Activated CD4-positive, CD25-positive, alpha-beta regulatory T cell treated with anti-CD3 and anti-CD28 coated beads, Interleukin-2, amount 50 U/mL, for 72 hours (primary cell): ENCODE measurements at places on chromosomes 16 and 17.

DNA sequence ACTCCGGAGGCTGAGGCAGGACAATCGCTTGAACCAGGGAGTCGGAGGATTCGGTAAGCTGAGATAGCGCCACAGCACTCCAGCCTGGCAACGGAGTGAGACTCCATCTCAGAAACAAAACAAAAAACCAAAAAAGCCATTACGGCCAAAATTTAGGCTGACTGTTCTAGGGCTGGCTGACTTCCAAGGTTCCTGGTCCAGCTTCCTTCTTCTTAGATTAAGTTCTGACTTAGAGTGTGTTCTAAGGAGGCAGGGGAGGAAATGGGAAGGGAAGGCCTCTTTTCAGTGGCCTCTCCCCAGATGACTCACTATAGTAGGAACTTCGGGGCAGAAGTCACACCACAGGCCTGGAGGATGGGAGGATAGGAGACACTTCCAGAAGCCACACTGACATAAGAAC is 27.7 kb upstream of the CLEC18B start:
- no peak for DNase-seq

- DNase-seq = no peak
These were observed 916.1 kb downstream of the KCNJ2 start for GRCh38 chr17:71085238-71086033.

GRCh38 chr17:35870906-35871819 is 2.5 kb upstream of the HEATR9 start:
- DNase-seq = no peak

DNA sequence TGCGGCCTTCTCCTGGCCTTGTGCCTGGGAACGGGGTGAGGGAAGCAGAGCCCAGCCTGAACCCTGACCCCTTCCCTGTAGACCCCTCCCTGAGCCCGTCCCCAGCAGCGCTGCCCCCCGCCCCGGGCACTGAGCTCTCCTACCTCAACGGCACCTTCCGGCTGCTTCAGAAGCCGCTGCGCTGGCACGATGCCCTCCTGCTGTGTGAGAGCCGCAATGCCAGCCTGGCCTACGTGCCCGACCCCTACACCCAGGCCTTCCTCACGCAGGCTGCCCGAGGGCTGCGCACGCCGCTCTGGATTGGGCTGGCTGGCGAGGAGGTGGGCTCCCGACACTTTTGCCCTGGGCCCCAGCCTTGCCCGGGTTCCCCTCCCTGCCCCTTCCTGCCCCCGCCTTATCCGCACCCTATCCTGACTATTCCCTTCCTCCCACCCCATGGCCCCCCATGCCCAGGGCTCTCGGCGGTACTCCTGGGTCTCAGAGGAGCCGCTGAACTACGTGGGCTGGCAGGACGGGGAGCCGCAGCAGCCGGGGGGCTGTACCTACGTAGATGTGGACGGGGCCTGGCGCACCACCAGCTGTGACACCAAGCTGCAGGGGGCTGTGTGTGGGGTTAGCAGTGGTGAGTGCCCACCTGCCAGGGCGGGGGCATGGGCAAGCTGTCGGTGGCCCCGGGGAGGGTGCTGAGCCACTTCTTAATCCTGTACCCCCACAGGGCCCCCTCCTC is 62.1 kb downstream of the MRC2 start:
- DNase-seq = no peak

GRCh38 chr16:65947951-65948350 is 418.5 kb upstream of the CDH5 start:
- DNase-seq = no peak

GRCh38 chr16:10660950-10661635 is 33.6 kb downstream of the TEKT5 start:
- DNase-seq = no peak

DNA sequence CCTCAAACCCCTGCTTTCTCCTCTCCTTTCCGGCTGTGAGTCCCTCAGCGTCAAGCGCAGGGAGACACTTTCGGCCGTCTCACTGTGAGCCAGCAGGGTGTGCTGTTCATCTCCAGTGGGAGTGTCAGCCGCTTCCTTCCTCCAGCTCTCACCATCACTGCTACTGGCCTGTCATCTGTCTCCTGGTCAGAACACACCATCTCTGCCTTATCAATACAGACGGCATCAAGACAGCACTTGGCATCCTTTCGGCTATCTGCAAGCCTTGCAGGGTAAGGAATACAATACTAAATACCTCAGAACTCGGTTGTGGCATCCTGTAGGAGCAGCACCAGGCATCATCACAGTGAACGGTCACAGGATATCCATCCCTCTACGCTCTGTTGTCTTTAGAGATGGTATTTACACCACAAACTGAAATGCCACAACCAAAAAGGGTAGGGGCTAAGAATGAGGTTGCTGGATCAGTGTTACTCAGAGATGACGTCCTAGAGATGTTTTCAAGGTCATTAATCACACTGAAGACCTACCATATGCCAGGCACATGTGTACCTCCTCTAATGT is 20.7 kb upstream of the CMTM4 start:
- DNase-seq = no peak

GRCh38 chr17:34121311-34121710 is 133.8 kb upstream of the CCL2 start:
- DNase-seq = no peak

GRCh38 chr16:80103463-80103862 is 437.3 kb upstream of the DYNLRB2 start:
- no peak for DNase-seq

DNA sequence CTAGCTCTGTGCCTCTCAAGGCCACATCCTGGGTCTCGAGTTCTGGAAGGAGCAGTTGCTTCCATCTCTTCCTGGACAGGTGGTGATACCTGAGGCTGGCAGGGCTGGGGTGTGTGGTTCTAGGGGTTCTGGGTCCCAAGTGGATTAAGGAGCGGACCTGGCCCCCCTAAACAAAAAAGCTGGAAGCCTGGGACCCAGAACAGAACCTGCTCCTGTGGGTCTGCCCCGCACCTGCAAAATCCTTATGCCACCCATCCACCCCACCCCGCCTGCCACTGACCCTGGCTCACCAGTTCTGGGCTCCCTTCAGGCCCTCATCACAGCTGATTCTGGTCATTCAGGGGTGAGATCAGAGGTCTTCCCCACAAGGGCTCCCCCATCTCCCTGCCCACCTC is 44.8 kb downstream of the ADCY7 start:
- DNase-seq = no peak

GRCh38 chr17:21013983-21014382 is 28.8 kb downstream of the USP22 start:
- no peak for DNase-seq

- no peak for DNase-seq
These were observed 6.4 kb downstream of the DPEP1 start for GRCh38 chr16:89619840-89620239.

DNA sequence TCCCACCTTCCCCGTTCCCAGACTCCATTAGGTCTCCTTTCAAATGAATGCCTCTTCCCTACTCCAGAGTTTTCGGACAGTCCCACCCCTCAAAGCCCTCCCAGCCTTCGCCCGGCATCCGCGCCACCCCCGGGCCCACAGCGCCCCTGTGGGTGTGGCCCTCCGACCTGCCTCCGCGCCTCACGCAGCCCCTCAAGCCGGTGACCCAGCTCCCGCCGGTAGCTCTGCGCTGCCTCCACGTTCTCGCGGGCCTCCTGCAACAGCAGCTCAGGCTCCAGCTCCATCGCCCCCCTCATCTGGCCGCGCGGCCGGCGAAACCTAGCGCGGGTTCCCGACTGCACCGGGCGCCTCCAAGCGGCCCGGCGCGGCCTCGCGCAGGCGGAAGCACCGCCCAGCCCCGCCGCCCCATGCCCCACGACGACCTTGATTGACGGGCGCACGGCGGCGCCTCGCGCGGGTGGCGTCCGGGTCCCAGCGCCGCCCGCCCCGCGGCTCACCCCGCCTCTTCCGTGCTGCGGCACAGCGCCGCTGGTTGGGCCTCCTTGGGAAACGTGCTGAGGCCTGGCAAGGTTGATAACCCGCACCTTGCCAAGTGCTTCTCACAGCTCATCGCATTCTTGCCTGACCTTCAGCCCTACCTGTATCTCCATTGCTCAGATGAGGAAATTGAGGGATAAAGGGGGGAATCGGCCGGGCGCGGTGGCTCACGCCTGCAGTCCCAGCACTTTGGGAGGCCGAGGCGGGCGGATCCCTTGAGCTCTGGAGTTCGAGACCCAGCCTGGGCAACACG is at the start of gene CRLF3:
Gene CRLF3 (minus strand): TSS at position 337 of the 790 bp plus-strand sequence. CDS start 41 bp downstream, at position 296.
- peak; percentile 91 for DNase-seq

DNA sequence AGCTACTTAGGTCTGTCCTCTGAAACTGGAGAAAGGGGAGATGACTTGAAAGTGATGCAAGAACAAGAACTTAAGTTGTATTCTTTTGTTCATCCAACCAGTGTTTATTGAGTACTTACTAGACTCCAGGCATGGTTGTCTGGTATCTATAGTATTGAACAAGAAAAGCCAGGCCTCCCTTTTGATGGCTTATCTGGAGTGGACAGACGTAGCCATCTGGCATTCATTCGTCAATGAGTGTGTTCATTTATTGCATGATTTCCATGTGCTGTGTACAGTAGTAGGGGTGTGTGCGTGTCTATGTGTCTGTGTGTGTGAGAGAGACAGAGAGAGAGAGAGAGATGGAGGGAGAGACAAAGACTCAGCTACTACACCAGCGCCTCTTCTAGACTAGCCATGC is 9.2 kb downstream of the ABAT start:
- DNase-seq = no peak

- no peak for DNase-seq
These were observed 11.6 kb downstream of the ST6GALNAC1 start for GRCh38 chr17:76631821-76632565.

DNA sequence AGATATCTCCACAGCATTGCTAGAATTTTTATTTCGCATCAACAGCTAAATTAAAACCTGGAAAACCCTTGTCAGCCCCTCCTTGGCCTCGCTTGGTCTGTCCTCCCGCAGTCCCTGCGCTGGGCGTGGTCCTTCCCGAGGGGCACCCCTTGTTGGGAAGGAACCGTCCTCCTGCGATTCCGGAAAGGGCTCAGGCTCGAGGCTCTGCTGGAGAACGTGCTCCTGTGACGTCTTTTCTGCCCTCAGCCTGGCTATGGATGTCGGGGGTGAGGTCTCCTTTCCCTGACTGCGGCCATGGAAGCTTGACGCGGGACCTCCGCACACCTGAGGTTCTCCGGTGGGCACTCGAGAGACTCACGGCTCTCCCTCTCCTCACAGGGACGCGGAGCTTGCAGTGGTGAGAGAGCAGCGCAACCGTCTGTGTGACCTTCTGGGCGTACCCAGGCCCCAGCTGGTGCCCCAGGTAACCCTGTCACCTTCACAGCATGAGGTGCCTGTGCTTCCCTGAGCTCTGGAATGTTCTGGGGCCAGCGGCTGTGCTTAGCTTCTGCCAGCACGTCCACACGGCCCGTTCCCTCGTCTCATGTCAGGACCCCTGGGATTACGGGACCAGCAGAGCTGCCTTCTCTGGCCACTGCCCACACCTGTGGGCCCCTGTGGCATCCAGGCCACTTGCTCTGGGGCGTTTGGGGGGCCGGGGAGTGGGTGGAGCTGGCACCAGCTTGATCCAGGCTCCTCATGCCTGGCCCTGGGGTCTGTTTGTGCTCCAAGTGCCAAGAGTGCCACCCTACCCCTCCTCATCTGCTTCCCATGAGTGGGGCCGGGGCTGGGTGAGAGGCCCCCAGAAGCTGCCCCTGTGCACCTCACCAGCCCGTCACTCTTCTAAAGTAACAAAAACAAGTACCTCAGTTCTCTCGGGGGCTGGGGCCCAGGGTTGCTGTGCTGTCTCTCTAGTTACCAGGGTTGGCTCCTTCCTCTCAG is 101.5 kb upstream of the ZNF750 start:
- DNase-seq = peak; percentile 26

DNA sequence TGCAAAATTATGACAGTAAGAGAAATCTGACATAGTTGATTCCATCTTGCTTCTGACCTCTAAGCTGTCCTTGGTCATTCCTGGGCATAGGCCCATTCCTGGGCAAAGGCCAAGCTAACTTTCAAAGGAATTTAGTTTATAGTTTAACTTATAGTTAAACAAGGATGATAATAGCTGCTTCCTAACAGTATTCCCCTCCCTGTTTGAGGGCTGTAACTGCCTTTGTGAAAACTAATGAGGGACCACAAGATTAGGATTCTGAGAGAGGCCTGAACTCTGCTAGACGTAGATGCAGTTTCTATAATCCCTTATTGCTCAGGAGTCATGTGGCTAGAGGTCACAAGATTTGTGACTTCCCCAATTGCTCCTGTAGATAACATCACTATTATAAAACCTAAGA is 80.2 kb upstream of the ASIC2 start:
- no peak for DNase-seq

DNA sequence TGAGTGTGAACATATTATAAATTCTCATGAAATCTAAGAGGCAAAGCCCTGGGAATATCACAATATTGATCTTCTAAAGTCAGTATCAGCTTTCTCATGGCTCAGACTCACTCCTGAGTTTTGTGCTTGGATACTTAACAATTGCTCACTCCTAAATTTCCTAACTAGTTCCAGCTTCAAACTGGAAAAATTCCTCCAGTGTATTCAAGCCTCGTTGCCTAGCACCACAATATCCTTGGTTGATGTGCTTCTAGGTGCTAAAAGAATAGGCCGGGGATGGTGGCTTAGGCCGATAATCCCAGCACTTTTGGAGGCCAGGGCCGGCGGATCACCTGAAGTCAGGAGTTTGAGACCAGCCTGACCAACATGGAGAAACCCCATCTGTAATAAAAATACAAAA is 62.5 kb downstream of the XYLT1 start:
- no peak for DNase-seq

- no peak for DNase-seq
These were observed 23.2 kb downstream of the DYNC1LI2 start for GRCh38 chr16:66728117-66728787.

DNA sequence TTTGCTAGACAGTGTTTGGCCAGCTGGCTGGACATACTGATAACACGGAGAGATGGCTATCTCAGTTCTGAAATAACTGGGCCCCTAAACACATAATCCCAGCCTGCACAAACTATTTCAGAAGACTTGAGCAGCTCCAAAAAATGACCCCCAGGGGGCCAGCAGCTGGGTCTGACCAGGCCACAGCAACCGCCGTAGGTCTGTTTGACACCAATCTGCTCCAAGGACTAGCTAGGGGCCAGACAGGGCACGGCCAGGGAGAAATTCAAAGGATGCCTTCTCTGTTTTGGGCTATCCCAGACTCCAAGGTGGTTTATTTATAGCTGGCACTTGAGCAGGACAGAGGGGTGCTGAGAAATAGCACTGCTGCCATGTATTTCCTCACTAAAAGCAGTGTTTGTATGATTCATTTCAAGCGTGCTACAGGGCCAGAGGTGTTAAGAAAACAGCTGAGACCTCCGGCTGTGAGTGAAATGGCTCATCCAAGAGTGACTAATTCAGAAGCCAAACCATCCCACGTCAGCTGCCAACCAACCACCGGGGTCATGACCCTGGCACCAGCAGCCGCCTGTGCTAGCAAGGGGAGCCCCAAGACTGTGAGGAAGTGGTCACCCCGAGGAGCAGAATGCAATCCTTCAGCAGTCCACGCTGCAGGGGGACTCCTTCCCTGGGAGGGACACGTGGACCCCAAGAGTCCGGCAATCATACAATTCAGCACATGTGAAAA is 5.7 kb downstream of the GGA2 start:
- DNase-seq = peak; percentile 76

- no peak for DNase-seq
These were observed 218.1 kb upstream of the FOXF1 start for GRCh38 chr16:86292171-86292775.

GRCh38 chr17:2238432-2239169 is 65.0 kb downstream of the SMG6 start:
- no peak for DNase-seq
